A549 (cell line): ENCODE measurements at places on chromosomes 16 and 17. TPM values are rescaled to one million over a fixed set of nuclear protein-coding genes. Genes with fewer than 3 reads are reported as not detected.

DNA sequence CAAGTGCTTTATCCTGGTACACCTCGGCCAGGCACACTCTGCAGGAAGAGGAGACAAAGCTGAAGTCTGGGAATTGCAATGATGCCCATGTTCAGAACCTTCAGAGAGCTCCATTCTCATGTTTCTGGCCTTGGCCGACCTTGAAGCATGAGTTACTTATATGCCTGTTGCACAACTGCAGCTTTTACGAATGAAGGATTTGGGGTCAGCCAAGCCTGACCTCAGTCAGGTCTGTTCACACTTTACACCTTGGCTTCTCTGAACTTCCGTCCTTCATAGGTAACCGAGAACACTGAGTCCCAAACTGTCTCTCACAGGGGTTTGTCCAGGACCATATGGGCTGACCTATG, 66.7 kb downstream of the GTF3C1 start:
- DNase-seq, result no peak

GRCh38 chr17:29042026-29042678, 789 bp upstream of the PIPOX start:
- DNase-seq, result no peak

DNA sequence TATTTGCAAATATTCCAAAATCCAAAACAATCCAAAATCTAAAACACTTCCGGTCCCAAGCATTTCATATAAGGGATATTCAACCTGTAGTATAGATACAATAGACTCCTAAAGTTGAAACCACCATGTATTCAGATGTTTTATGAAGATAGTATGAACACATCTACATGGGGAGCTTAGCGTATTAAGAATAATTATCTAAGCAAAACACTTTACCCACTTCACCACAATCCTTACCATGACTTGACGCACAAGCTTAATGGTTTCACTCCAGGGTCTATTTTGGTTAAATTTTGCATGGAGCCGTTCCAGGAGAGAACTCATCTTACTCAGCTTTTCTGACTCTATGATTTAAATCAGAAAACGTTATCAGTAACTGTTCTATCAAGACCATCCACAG, 3.5 kb downstream of the MED1 start:
- DNase-seq, result no peak

DNA sequence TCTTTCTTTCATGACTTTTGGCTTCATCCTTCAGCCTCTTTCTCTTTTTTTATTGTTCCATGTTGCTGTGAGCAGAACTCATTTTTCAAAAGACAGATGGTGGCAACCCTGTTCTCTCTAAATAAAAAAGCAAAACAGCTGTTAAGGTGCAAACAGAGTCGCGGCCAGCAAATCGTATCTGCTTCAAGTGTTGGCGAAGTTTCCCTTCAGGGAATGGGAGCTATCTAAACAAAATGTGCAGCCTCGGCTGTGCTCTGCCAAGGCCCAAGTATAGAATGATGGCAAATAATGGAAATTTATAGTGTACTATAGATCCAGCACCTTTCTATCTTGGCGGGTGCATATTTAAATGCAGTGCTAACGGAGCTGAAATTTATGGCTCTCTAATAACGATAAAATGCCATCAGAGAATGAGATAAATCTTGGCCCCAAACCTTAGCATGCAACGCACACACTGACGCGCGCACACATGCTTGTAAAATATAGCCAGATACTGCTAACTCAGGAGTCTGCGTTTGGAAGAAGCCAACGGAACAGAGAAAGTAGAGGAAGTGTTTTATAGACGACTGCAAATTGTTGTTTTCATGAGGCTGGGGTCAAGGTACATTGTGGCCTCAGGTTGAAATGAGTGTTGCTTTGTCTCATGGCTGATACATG, 315.5 kb upstream of the RBFOX1 start:
- DNase-seq, result no peak

DNA sequence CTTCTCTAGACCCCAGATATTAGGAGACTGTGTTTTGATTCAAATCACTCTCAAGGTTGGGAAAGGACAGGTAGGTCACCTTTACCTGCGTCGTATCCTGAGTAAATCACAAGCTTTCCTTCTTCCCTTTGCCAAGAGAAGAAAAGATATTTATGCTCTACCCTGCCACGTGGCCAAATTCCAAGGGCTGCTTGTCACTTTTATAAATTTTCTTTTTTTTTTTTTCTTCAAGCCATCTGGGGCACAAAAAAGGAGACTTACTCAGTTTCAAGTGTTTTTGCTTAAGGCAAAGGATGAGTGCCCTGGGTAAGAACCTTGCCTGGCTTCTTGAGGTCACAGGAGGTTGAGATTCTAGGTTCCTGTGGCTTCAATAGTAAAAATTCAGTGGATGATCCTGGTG, 285.1 kb downstream of the TMEM114 start:
- DNase-seq, result no peak

Gene TMEM235
- polyA plus RNA-seq, result not detected in 3 replicates

GRCh38 chr16:1426734-1427471, 4.0 kb upstream of the PERCC1 start:
- no peak for DNase-seq

Gene PITPNM3
- polyA plus RNA-seq, result 1.8 to 2.3 TPM (median 2.2 TPM) in 3 replicates

GRCh38 chr17:869086-869485, 86.9 kb downstream of the MRM3 start:
- no peak for DNase-seq

- peak; percentile 58 for DNase-seq
Measured at GRCh38 chr17:869567-870525, 87.7 kb downstream of the MRM3 start.

GRCh38 chr16:74991593-74992403, 6.9 kb upstream of the WDR59 start:
- no peak for DNase-seq

GRCh38 chr16:35431829-35432663, 1972.6 kb downstream of the TP53TG3F start:
- DNase-seq, result peak; percentile 8

GRCh38 chr17:73998653-73999645, 204.5 kb upstream of the RPL38 start:
- DNase-seq, result peak; percentile 49

GRCh38 chr17:14525551-14526455, 224.9 kb downstream of the HS3ST3B1 start:
- DNase-seq, result peak; percentile 14

DNA sequence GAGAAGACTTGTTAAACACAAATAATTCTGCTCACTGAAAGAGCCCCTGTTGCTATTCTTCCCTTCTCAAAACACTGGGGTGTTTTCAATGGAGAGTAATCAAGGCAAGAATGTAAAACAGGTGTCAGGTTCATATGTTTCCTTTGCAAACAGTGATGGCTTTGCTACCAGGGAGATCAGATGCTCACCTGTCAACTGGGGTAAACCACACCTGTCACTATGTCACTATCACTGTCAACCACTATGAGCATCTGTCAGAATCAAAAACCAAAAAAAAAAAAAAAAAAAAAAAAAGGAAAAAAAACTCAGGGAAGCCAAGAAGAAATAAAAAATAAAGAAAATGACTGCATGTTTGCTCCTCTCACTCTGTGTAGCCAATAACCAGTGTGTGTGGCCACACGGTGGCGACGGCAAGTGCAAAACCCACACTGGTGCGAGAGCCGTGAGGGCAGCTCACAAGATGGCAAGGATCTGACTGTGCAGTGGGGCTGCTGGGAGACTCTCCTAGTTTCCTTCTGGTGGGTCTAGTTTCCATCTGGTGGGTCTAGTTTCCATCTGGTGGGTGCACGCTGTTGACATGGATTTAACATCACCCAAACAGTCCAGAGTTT, 22.7 kb downstream of the USP22 start:
- no peak for DNase-seq

DNA sequence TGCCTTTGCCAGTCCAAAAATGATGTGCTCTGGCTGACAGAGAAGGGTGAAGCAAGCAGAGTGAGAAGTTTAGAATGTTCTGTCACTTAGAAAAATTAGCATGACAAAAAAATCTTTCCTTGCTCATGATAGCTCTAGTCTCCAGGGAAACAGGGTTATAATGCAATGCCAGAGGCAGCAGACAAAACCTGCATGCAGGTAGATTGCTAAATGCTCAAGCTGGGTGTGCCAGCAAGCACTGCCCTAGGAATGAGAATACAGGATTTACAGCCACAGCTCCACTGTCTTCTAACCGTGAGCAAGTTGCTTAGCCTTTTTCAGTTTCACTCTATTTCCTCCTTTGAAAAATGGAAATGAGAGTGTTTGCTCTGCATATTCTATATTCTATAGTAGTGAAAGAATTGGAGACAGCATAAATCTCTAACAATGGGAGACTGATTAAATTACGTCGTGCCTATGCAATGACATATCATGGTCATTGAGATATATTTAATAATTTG, 516.6 kb upstream of the C16orf82 start:
- no peak for DNase-seq

DNA sequence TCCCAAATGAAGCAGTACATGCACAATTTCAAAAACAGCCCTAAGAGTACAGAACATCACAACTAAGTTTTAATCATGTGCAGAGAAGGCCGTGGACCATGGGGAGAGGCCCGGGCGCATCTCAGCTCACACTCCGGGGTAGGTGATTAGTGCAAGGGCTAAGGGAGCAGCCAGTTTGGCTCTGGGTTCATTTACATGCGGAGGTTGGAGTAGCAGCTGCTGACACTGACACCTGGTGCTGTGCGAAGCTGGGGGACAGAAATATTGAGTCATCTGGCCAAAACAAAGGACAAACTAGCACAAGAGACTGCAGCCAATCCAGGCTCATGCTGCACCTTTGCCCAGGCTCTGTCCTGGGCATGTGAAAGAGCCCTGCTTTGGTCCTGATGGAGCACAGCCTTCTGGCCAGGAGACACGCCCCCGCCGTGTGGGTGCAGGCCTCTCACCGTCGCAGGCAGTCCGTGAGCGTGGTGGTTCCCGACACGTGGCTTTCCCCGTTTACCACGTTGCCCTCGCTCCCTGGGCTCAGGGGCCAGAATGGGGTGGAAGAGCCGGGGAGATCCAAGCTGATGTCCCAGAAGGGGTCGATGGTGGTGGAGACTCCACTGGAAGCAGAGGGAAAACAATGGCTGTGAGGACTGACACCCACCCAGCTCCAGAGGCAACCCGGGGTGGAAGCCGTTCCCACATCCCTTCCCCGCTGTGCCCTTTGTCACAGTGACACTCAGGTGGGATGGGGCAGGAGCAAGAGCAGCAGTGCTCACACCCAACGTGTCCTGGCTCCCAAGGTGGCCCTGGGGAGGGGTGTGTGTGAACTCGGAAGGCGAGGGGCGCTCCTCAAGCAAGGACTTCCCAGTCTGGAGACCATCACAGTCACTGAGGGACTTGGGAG, 31.9 kb downstream of the USP22 start:
- no peak for DNase-seq

- DNase-seq, result no peak
Measured at GRCh38 chr16:77784441-77785372, 3.7 kb upstream of the VAT1L start.

DNA sequence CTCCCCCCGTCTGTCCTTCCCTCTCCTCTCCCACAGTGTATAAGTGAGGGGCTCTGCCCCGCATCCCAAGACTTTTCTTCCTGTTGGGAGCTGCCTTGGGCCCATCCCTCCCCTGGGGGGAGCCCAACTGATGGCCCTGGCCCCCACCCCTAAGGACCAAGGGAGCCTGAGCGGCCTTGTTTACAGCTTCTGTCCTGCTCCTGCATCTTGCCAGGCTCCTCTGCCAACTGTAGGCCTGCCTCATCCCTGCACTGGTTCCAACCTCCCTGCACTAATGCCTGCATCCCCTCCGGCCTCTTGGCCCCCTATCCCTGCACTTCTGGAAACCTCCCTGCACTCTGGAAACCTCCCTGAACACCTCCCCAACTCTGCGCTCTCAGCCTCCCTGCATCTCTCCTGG, 1.4 kb upstream of the PAGR1 start:
- no peak for DNase-seq
